Pons (tissue), 1 donor: ENCODE measurements at places on chromosomes 3 and 15.
A peak's percentile ranks its signal among the peaks of the same experiment; 100 is the strongest.

DNA sequence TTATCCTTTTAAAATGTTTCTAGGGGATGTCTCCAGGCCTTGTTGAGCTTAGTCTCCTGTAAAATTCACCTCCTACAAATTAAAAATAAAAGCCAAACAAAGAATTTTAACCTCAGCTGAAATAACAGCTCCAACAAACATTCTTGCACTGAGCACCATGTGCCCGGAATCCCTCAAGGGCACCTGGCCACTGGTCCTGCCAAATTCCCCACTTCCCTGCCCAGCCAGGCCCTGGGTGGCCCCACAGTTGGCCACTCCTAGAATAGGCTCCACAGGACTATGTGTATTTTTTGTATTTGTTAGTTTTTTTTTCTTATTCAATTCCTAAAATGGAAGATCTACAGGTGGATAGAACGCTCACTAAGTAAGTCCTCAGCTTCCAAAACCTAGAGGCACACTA lies 33.1 kb upstream of the PLA2G4E start:
- DNase-seq, result no peak

GRCh38 chr3:42264399-42265058 lies 1.5 kb downstream of the CCK start:
- no peak for DNase-seq

DNA sequence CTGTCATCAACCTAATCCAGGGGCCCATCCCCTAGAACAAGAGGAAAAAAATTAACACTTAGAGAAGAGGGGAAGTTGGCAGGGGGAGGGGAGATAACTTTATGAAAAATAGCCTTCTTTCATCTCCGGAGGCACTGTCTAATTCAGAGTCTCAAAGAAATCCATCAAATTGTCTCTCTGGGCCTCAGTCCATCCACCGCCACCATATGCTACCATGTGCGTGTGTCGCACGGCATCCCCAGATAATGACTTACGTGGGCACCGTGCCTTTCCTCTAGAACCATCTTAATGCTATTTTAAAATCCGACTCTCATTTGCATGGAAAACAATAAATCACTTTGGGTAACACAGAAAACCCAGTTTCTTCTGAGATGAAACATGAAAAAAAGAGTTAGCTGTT lies 619.7 kb downstream of the FHIT start:
- DNase-seq, result no peak

DNA sequence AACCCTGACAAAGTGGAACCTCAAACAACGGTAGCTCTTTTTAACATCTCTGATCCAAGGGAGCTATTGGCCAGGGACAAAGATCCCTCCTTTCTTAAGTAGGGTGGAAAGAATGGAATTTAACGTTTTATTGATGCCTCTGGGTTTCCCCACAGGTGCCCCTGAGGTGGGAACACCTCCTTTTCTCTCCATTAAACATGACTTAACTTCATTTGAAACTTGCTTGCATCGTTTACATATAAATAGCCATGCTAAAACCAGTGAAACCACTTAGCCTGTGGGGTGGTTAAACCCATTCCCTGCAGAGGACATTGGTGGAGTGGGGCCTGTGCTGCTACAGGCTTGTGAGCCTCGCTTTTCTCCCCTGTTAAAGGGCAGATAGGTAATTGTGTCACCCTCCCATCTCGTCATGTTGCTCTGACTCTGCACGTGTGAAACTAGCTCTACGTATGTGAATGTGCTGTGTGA lies 9.7 kb downstream of the CGNL1 start:
- DNase-seq, result no peak

DNA sequence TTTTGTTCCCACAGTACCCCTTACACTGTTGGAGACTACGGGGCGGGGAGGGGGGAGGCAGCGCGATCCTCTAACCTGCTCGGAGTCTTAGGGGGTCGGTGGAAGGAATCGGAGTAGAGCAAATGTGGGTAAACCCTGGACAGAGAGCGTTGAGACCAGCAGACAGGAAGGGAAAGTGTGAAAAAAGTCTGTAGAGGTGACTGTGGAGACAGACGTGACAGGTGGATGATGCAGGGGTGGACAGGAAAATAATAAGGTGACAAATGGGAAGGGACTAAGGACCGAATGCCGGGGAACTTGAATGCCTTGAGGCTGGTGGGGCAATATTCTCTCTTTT lies 424 bp downstream of the EAF2 start:
- peak; percentile 31 for DNase-seq

- no peak for DNase-seq
These were observed 1209.9 kb downstream of the NSUN3 start for GRCh38 chr3:95272781-95273180.

GRCh38 chr15:99930696-99931095 lies 197.5 kb upstream of the LYSMD4 start:
- no peak for DNase-seq

DNA sequence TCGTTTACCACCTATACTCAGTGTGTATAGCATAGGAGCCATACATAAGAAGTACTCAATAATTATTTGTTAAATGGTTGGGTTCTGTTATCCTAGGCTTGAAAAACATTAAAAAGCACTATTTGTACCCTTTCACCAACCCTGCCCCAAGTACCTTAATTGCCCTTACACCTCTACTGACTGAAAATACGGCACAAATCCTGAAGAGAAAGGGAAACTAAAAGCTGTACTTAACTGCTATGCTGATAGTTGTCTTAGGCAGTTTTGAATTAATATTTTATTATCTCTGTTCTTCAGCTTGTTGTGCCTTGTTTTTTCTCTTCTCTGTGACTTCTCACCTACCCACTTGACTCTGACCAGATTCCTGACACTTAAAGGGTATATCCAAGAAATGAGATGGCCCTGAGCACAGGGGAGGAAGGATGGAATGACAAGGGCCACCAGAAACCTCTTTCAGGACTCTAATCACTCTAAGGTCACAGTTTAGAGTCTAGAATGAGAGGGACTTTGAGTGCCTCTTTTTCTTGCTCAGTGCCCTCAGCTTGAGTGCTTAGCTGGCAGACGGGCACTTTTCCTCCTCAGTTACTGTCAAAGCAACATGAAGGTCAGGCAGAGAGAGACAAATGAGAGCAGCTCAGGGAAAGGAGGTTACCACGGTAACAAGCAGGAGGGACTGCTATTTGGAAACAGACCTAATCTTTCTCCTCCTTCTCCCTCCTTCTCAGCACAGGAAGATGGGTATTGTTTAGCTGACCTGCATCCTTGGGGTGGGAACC lies 136.5 kb downstream of the ZNF609 start:
- DNase-seq, result peak; percentile 71

DNA sequence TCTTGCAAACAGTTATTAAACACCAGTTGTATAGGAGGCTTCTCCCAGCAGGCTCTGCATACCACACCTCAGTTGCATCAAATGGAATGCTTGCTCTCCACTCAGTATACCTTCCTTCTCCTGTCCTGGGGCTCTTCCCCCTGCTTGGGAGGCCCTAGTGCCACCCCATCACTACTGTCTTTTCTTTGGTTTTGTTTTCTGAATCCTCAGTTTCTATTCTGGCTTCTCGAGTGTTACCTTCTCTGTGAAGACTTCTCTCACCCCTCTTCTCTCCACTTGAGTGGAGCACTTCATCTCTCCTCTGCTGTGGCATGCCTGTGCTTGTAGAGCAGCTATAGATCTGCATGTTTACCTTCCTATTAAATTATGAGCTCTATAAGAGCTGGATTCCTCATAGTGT lies 75.7 kb upstream of the TPRG1 start:
- DNase-seq, result no peak

DNA sequence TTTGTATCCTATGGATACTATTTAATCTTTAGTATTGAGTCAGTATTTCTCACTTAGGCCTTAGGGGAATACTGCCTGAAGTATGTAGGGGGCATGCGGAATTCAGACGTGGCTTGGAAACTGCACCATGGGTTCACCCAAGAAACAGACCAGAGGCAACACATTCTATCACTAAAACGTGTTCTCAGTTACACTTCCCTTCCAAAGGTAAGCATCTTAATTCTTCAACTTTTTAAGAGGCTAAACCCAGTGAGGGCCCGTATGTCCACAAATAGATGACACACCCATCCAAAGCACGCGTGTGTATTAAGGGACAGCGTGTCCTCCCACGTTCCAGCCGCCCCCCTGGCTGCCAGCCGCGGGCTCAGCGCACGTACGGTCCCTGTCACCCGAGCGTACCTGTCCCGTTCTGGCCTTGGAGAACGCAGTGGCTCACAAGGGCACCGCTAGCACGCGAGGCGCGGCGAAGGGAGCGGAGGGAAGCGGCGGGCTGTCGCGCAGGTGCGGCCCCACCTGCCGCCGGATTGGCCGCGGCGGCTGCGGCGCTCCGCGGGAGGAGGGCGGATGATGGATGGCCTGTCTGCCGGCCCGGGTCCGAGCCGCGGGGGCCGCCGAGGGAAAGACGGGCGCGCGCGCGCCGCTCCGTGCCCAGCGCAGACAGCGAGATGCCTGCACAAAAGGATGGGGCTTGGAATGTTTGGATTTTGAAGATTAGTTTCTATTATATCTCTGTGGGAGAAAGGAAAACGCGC lies 1003.9 kb upstream of the NR2F2 start:
- no peak for DNase-seq

DNA sequence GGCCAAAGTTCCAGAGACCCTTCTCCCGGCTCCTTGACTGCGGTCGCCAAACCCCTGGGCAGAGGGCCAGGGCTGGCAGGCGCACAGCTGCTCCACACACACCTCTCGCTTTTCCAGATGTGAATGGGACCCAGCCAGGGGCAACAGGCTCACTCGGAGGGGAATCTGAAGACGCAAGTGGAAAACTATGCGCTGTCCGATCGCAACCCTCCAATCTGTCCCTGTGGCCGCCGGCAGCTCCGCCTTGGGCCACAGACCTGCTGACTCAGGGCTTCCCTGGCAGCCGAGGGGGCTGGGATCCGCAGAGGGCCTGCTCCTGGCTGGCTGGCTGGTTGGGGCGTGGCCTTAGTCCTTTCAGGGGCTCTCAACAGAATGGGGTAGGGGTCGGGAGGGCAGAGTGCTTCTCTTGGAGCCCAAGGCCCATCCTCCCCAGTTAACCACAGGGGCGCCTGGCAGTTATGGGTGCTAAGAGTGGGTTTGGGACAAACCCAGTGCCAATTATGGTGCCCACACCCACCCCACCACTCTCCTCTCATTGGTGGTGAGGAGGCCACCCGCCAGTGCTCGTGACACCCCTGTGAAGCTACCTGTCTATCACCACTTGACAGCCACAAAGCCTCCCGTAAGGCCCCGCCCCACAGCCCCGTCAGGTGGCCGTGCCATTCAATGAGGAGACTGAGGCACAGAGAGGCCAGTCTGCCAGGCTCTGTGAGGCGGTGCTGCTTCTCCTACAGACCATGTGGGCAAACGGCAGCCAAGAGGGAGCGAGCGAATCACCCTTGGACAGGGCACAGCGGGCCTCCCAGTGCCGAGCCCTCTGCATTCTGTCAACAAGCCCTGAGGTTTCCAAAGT lies 53.8 kb downstream of the IQSEC1 start:
- no peak for DNase-seq

- DNase-seq, result no peak
These were observed 27.4 kb upstream of the TJP1 start for GRCh38 chr15:29849716-29850115.

DNA sequence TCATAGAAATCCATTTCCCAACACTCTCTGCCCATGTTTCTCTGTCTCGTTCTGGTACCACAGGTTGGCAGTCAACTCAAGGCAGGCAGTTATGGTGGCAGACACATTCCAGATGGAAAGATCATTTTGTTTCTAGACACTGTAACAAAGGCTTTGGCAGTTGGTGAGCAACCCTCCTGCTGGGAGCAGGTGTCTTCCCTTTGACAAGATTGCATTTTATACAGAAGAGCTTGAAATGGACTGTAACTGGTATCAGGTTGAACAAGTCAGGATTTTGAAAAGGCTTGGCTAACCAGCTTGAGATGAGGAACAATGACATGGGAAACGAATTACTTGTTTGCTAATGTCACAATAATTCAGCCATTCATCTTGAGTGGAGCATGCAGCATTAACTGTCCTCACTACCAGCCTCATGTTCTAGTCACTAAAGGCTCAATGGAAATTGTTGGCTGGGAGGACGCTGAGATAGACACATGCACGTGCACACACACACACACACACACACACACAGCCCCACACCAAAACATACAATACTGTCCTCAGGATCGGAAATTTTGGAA lies 170.0 kb downstream of the SEMA6D start:
- no peak for DNase-seq

DNA sequence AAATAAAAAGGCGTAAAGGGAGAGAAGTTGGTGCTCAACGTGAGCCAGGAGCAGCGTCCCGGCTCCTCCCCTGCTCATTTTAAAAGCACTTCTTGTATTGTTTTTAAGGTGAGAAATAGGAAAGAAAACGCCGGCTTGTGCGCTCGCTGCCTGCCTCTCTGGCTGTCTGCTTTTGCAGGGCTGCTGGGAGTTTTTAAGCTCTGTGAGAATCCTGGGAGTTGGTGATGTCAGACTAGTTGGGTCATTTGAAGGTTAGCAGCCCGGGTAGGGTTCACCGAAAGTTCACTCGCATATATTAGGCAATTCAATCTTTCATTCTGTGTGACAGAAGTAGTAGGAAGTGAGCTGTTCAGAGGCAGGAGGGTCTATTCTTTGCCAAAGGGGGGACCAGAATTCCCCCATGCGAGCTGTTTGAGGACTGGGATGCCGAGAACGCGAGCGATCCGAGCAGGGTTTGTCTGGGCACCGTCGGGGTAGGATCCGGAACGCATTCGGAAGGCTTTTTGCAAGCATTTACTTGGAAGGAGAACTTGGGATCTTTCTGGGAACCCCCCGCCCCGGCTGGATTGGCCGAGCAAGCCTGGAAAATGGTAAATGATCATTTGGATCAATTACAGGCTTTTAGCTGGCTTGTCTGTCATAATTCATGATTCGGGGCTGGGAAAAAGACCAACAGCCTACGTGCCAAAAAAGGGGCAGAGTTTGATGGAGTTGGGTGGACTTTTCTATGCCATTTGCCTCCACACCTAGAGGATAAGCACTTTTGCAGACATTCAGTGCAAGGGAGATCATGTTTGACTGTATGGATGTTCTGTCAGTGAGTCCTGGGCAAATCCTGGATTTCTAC lies at the start of gene RARB:
TSS of gene RARB (plus strand) at position 322 of the 847 bp plus-strand sequence. CDS start at position 791, 469 bp downstream.
- DNase-seq, result peak; percentile 47

- DNase-seq, result no peak
These were observed 508 bp upstream of the ECT2 start for GRCh38 chr3:172750069-172750367.

GRCh38 chr15:90097475-90097874 lies 4.8 kb downstream of the IDH2 start:
- DNase-seq, result no peak

DNA sequence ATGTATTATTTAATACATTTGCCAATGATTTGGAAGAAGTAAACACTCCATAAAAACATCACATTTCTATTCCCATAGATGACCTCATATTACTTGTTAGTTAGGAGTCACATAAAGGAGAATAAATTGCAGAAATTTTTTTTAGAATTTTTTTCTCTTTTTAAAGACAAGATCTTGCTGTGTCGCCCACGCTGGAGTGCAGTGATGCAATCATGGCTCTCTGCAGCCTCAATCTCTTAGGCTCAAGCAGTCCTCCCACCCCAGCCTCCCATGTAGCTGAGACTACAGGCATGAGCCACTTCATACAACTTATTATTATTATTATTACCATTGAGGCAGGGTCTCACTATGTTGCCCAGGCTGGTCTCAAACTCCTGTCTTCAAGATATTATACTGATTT lies 12.3 kb upstream of the USP8 start:
- DNase-seq, result no peak
